ENCODE measurements at places on chromosomes 2 and 18.

- DNase-seq = no peak
Measured at GRCh38 chr2:28134262-28134812, 243.8 kb downstream of the BABAM2 start.

- DNase-seq = no peak
Measured at GRCh38 chr2:117786520-117786919, 28.0 kb upstream of the DDX18 start.

DNA sequence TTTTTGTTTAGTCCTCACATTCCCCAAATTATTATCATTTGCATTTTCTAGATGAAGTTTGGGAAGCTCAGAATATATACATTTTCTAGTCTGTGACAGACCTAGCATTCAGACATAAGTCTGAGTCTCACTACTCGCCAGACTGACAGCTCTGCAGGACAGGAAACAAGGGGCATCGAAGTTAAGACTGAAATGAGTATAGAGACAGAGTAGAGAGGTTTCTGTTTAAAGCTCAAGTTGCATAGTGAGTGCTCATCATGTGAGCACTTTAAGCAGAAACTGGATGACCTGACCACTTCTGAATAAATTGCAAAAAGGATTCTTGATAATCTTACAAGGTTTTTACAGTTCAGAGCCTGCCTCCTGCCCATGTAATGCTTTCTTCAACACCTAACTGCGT, 1.1 kb downstream of the HADHB start:
- DNase-seq = no peak

DNA sequence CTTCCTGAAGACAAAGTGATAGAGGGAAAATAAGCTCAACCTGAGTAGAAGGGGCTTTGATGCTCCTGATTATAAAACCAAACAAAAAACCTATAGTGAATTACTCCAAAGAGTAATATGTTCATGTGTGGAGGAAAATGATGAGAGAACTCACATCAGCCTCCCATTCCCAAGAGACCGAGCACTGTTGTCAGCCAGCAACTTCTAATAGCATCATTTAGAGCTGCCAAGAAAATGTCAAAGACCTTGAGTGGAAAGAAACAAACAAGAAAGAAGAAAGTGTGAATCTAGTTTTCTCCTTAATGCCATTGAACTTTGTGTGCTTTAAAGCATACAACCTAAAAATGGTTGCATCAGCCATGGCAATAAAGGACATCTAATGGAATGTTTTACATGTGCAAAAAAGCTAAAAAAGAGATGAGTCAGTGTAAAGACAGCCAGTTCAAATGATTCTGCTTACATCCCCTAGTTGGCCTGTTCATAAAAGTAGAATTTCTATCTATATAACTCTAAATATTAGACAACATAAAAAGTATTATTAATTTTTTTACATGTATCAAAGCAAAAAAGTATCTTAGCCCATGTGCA, 1066.2 kb downstream of the TDRD15 start:
- DNase-seq = no peak

Data from nephron progenitor cell (in vitro differentiated cells).